DND-41 (cell line): ENCODE measurements at places on chromosomes 5 and 9.

GRCh38 chr5:83219495-83219894 lies 142.1 kb downstream of the XRCC4 start:
- H3K27ac ChIP-seq = no peak overlapping the region
- H3K4me3 ChIP-seq = no peak overlapping the region

DNA sequence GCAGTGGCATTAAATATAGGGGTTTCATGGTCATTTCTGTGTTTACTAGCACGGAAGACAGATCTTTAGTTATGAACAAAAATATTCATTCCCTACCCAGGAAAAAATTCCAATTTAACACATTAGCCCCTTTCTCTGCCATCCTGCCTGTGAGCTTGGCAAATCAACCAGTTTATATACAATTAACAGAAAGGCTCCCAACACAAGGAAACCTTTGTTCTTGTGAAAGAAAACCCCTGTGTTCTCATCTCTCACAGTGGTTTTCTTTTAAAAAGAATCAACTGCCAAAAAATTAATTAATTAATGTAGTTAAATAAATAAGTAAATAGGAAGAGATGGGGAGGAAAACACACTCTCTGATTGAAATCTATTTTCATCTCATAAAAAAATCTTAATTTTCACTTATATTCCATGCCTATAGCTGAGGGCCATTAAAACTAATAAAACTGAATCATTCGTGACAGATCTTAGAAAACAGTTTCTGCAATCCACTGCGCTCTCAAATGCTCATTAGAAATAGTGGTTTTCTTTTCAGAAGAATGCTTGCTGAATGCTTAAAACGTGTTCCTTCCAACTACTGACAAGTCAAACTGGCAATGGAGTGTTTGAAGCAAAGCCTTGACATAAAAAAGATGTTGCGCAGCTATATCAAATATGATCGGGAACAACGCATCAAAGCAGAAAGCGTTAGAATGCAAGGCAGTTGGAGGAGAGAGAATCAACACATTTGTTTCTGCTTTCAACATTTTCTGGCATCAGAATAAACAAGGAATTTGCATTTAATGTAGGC lies 387.7 kb downstream of the TLR4 start:
- no peaks in the 10 kb centered on the region for H3K27me3 ChIP-seq
- no peak for DNase-seq
- no peaks in the 10 kb centered on the region for H3K4me1 ChIP-seq
- no peak overlapping the region for H3K27ac ChIP-seq

GRCh38 chr9:28249424-28249823 lies 676.1 kb upstream of the C9orf72 start:
- H3K36me3 ChIP-seq = no peaks in the 10 kb centered on the region
- H3K4me1 ChIP-seq = no peaks in the 10 kb centered on the region
- no peak overlapping the region for H3K27ac ChIP-seq
- no peak for DNase-seq
- no peaks in the 10 kb centered on the region for H3K27me3 ChIP-seq

DNA sequence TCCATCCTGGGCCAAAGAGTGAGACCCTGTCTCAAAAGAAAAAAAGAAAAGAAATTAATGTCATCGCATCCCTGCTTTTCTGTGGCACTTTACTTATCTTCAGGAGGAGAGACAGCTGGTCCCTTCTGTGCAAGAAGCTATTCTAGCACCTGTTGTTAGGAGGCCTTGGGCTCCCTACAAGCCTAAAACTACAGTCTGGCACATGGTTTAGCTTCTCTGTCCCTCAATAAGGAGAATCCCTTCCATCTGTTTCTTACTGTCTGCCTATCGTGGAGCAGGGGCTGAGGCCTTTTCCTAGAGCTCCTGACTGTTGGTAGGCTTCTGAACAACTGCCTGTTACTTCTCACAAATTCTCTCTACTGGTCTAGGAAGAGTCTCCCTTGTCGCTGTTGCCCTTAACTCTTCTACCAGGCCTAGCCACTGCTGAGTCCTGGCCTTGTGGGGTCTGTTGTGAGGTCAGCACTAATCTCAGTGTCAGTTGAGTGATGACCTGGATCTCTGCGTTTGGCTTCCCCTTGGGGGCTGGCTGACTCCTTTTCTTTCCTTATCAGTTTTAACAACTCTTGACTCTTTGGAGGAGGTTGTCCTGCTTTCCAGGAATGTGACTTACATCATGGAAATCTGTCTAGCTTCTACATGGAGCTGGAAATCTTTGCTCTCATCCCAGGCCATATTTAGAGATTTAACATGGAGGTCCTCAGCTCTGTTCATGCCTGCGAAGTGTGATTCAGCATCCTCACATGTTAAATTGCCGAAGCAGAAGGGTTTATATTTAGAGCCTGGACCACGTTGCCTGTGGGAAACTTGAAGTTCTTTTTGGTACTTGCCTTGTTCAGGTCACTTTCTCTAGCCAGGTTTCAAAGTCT lies 5.7 kb upstream of the GARNL3 start:
- DNase-seq = no peak
- H3K36me3 ChIP-seq = no peaks in the 10 kb centered on the region
- peaks cover 36% of the 10 kb centered on the region for H3K27me3 ChIP-seq
- H3K4me3 ChIP-seq = no peak overlapping the region
- no peak overlapping the region for H3K27ac ChIP-seq

DNA sequence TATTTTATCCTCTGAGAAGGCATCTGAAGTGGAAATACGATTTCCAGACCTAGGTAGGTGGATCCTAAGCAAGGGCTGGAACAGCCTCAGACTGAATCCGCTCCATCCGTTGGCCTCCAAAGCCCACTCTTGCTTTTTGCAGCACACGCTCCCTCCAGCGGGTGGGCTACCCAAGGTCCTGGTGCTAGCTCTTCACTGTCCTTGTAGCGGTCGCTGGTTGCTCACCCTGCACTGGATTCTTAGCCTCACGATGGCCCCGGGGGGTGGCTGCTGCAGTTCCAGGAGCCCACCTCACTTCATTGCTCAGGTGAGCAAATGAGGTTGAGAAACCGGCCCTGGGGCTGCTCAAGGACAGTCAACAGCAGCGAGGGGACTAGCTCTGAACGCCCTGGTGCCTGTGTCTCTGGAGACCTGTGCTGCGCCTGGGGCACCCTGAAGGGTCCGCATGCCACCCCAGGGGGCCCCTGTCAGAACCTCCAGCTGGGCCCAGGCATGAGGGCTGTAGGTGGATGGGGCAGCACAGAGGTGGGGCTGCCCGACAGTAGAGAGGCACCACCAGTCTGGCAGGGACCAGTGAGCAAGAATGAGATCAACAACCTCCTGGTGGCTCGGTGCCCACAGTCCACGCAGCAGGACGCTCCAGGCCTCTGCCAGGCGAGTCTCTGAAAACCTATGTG lies 4.3 kb downstream of the MGAT4B start:
- H3K4me1 ChIP-seq = peaks cover 34% of the 10 kb centered on the region
- H3K27ac ChIP-seq = no peak overlapping the region
- H3K36me3 ChIP-seq = peaks cover 38% of the 10 kb centered on the region
- H3K4me3 ChIP-seq = no peak overlapping the region

- DNase-seq = no peak
- H3K27ac ChIP-seq = no peak overlapping the region
- no peaks in the 10 kb centered on the region for H3K36me3 ChIP-seq
- no peaks in the 10 kb centered on the region for H3K4me1 ChIP-seq
- H3K27me3 ChIP-seq = no peaks in the 10 kb centered on the region
These were observed 275.1 kb downstream of the SLF1 start for GRCh38 chr5:94893412-94894135.

DNA sequence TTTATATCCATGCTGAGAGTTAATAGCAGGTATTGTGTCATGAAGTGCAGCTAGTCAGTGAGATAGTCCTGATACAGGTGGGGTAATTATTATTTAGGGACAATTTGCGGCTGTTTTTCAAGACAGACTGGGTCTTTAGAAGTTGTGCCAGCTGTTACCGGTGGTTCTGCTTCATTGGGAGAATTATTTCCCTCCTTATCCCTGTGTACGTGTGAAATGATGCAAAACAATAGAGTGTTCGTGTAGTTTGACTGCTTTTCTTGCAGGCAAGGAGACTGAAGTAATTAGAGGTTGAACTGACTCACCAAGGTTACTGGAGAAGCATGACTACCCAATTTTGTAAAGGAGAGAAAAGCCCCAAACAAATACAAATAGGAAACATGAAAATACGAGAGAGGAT lies 101.7 kb downstream of the ARRDC3 start:
- H3K27ac ChIP-seq = no peak overlapping the region
- no peak for DNase-seq
- peaks cover 6% of the 10 kb centered on the region for H3K27me3 ChIP-seq
- H3K4me1 ChIP-seq = peaks cover 18% of the 10 kb centered on the region
- no peak overlapping the region for H3K4me3 ChIP-seq

DNA sequence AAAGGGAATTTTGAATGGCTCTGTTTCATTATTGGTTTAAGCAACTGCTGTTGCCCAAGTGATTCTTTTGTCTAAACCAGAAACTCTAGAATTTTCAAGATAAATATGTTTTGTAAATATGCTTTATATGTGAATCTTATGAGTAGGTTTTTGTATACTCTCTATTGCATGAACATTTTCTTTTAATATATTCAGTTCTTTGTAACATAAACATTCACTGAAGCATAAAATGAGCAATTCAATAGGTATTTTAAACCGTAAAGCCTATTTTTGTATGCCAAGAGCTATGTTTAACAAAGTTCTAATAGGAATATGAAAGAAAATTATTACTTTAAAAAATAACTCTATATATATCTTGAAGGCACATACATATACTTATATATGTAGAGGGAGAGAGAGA lies 293.1 kb downstream of the PSAT1 start:
- no peaks in the 10 kb centered on the region for H3K36me3 ChIP-seq
- H3K27ac ChIP-seq = no peak overlapping the region
- H3K4me3 ChIP-seq = no peak overlapping the region

DNA sequence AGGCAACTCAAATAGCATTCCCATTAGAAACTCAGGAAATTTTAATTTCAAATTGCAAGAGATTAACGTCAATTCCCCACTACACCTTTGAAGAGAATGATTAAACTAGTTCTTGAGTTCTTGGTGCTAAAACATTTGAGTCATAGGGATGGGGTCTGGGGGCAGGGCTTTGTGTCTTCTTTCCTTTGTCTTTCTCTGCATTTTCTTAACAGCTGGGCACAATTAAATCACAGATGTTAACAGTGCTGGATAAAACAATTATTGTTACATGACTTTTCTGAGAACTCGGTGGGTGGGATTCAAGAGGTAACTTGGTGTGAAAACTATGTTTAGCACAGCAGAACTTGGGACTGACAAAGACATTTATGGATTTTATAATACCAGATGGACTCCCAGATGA lies 351.9 kb upstream of the TNC start:
- no peaks in the 10 kb centered on the region for H3K27me3 ChIP-seq
- DNase-seq = no peak
- no peaks in the 10 kb centered on the region for H3K36me3 ChIP-seq
- no peak overlapping the region for H3K4me3 ChIP-seq
- H3K4me1 ChIP-seq = no peaks in the 10 kb centered on the region
- H3K27ac ChIP-seq = no peak overlapping the region

- H3K4me3 ChIP-seq = no peak overlapping the region
- no peaks in the 10 kb centered on the region for H3K4me1 ChIP-seq
- H3K27ac ChIP-seq = no peak overlapping the region
These were observed 167.7 kb downstream of the CD180 start for GRCh38 chr5:67028941-67029340.

GRCh38 chr9:108191065-108191464 lies 664.7 kb downstream of the ACTL7B start:
- DNase-seq = no peak
- no peaks in the 10 kb centered on the region for H3K4me1 ChIP-seq
- H3K36me3 ChIP-seq = no peaks in the 10 kb centered on the region
